ENCODE measurements at places on chromosomes 1 and 21.

DNA sequence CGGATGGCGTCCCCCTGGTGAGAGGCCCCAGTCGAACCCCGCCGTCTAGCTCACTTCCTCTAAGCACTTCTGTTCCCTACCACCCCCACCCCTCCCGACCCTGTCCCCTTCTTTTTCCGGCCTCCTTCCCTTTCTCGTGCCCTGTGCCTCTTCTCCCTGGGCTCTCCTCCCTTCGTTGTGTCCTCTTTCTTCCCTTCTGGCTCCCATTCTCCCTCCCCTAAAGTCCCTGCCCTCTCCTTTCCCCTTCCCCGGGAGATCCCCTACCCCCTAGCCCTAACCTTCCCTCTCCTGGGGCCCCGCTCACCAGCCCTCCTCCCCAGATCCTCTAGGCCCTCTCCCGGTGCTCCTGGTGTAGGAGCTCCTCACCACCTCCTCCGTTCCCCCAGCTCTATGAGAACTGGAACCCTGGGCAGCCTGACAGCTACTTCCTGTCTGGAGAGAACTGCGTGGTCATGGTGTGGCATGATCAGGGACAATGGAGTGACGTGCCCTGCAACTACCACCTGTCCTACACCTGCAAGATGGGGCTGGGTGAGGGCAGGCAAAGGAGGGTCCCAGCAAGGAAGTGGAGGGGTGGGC, 15.9 kb downstream of the BCAN start:
- no peak for DNase-seq

DNA sequence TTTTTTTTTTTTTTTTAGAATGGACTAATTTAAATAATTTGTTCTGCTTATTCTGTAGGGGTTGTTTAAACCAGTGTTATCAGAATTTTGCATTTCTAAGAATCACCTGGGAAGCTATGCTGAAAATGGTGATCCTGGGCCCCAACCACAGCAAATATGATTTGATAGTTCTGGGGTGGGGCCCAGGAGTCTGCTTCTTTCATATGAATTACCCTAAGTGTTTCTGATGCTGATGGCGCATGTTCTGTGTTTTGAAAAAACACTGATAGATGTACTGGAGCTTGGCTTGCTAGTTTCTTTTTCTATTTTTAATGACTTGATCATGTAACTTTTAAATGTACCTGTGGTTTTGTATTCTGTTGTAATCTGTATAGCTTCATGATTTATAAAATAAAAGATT, 89.3 kb downstream of the CDC14A start:
- DNase-seq, result no peak

DNA sequence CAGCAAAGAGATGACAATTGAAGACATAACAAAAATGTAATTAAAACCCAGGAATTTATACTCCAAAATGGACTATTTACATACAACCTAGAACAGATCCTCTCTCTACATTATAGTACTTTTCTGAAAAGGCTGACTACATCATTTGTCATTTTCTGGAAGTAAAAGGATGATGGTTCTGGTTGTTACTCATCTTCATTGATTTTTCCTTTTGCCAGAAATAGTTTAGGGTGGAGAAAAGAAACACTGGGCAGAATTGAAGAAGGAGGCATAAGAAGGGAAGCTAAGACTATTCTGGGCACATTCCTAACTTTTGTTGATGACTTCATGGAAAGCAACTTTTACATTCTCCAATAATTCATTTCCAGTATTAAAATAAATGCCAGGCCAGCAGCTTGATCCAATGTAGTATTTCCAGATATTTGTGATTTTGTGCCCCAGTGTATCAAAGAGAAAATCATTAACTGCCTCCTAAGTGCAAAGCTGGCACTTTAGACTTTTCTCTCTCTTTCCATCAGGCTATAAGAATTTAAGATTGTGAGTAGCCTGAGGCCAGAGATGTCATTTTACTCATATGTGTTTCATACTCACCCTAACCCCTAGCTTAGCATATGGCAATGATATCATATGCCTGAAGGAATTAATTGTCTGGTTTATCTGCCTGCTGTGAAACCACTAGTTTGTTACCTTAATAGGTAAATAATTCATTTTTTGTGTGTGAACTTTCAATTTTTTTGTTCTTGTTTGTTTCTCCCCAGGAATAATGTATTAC, 369.5 kb upstream of the LYPLAL1 start:
- DNase-seq, result no peak

DNA sequence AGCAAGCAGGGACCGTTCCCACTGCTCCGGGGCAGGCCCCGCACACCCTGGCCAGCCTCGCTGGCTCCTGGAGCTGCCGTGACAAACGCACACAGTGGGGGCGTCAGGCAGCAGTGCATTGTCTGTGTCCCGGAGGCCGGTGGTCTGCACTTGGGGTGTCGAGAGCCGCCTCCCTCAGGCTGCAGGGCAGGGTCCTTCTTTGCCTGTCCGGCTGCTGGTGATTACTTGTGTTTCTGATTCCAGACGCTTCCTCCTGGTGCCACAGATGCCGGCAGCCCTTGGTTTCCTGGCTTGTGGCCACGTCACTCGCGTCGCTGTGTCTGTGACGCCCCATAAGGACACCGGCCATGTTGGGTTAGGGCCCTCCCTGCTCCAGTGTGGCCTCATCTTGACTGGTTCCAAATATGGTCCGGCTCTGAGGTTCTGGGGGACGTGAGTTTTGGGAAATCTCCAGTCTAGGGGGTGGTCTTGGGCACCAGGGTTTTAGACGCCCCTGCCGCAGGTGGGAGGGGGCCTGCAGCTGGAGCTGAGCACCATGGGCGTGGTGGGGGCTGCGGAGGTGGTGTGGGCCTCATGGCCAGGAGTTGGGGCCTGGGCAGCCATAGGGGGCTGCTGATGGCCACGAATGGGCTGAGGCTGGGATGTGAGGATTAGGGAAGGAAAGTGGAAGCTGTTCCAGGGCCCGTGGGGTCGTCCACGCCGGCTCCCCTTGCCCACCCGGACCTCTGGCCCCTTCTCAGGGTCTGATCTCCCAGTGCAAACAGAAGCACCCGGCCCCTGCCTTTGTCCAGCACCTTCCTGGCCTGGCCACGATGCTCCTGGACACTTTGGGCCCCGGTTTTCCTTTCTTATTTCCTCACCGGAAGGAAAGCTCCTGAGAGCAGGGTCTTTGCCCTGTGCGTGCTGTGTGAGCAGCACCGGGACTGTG, 41.0 kb downstream of the SLX9 start:
- DNase-seq, result no peak

DNA sequence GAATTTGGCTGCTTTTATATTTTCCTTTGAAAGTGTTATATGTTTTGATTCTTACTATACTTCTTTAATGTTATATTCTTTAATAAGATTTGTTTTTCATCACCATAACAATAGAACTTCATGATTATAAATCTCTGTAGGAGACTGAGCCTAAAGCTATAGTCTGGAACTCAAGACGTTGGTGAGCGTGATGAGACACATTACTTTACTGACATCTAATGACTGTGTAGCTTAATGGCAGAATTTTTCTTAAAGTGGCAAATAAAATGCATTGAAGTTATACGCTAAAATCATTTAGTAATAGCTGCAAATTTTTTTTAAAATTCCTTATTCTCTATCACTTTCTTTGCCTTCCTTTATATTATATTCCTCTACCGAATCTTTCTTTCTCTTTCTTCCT, 56.1 kb upstream of the HAO2 start:
- no peak for DNase-seq

- no peak for DNase-seq
Measured at GRCh38 chr1:18807334-18808063, 52.0 kb downstream of the TAS1R2 start.

- no peak for DNase-seq
Measured at GRCh38 chr1:107326824-107327445, 186.1 kb downstream of the NTNG1 start.

GRCh38 chr1:72366466-72366865, 84.1 kb upstream of the NEGR1 start:
- DNase-seq, result no peak
